Effector memory CD4-positive, alpha-beta T cell (primary cell): ENCODE measurements at places on chromosomes 16 and 17.

GRCh38 chr16:15046692-15047376 is 9.0 kb downstream of the NTAN1 start:
- H3K36me3 ChIP-seq = peaks cover 7% of the 10 kb centered on the region
- no peaks in the 10 kb centered on the region for H3K4me1 ChIP-seq
- DNase-seq = no peak
- no peak overlapping the region for H3K27ac ChIP-seq
- no peak overlapping the region for H3K4me3 ChIP-seq
- H3K27me3 ChIP-seq = no peaks in the 10 kb centered on the region

GRCh38 chr16:7270823-7271222 is 61.8 kb upstream of the RBFOX1 start:
- no peak overlapping the region for H3K27ac ChIP-seq
- no peak for DNase-seq
- H3K4me3 ChIP-seq = no peak overlapping the region
- H3K27me3 ChIP-seq = no peaks in the 10 kb centered on the region

- H3K27ac ChIP-seq = no peak overlapping the region
- no peaks in the 10 kb centered on the region for H3K4me1 ChIP-seq
- no peaks in the 10 kb centered on the region for H3K27me3 ChIP-seq
- no peak overlapping the region for H3K4me3 ChIP-seq
- H3K36me3 ChIP-seq = no peaks in the 10 kb centered on the region
Measured at GRCh38 chr17:79666111-79666510, 55.3 kb upstream of the RBFOX3 start.

GRCh38 chr16:84879569-84880487 is 60.0 kb downstream of the CRISPLD2 start:
- H3K36me3 ChIP-seq = no peaks in the 10 kb centered on the region
- H3K27ac ChIP-seq = no peak overlapping the region
- H3K27me3 ChIP-seq = no peaks in the 10 kb centered on the region
- H3K4me3 ChIP-seq = no peak overlapping the region
- H3K4me1 ChIP-seq = no peaks in the 10 kb centered on the region

DNA sequence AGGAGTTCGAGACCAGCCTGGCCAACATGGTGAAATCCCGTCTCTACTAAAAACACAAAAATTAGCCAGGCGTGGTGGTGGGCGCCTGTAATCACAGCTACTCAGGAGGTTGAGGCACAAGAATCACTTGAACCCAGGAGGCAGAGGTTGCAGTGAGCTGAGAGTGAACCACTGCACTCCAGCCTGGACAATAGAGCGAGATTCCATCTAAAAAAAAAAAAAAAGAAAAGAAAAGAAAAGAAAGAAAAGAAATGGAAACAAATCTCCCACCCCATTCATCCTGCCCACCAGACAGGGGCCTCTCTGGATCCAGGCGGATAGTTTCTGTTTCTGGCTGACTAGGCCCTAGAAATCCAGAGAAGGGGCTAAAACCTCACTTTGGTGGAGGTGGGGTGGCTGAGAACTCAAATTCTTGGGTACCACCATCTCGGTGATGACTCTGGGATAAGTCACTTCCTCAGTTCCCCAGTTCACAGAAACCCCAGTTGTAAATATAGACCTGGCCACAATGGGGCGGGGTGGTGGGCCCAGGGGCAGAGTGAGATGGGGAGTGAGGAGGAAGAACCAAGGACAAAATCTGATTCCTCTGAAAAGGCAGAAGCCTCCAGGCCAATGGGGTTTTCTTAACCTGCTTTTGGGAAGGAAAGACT is 22.2 kb downstream of the SOCS1 start:
- DNase-seq = no peak
- no peaks in the 10 kb centered on the region for H3K36me3 ChIP-seq
- peak overlapping the region; percentile 88 for H3K27ac ChIP-seq
- H3K4me3 ChIP-seq = no peak overlapping the region

- peaks cover 32% of the 10 kb centered on the region for H3K27me3 ChIP-seq
- DNase-seq = no peak
- no peaks in the 10 kb centered on the region for H3K36me3 ChIP-seq
- H3K4me3 ChIP-seq = no peak within 1 kb of the TSS
- no peak within 1 kb of the TSS for H3K27ac ChIP-seq
Measured at GRCh38 chr16:1918351-1919326, at the start of gene HS3ST6. TSS of gene HS3ST6 (minus strand) at chr16:1918415. CDS start at chr16:1918323, 92 bp downstream.

- H3K27ac ChIP-seq = no peak overlapping the region
- DNase-seq = no peak
- H3K4me3 ChIP-seq = no peak overlapping the region
- H3K27me3 ChIP-seq = peaks cover 5% of the 10 kb centered on the region
Measured at GRCh38 chr17:34009912-34010311, 245.2 kb upstream of the CCL2 start.

GRCh38 chr17:8412089-8412488 is 14.5 kb upstream of the RNF222 start:
- no peak for DNase-seq
- H3K27ac ChIP-seq = no peak overlapping the region
- no peak overlapping the region for H3K4me3 ChIP-seq
- H3K4me1 ChIP-seq = peaks cover 7% of the 10 kb centered on the region
- H3K27me3 ChIP-seq = peaks cover 4% of the 10 kb centered on the region

- no peaks in the 10 kb centered on the region for H3K36me3 ChIP-seq
- no peak overlapping the region for H3K27ac ChIP-seq
- no peaks in the 10 kb centered on the region for H3K27me3 ChIP-seq
- peaks cover 9% of the 10 kb centered on the region for H3K4me1 ChIP-seq
- no peak for DNase-seq
- no peak overlapping the region for H3K4me3 ChIP-seq
Measured at GRCh38 chr16:69469807-69470561, 45.6 kb downstream of the CYB5B start.

- no peak for DNase-seq
- no peak overlapping the region for H3K27ac ChIP-seq
- no peaks in the 10 kb centered on the region for H3K36me3 ChIP-seq
Measured at GRCh38 chr17:40499551-40500189, 1.8 kb downstream of the TNS4 start.

DNA sequence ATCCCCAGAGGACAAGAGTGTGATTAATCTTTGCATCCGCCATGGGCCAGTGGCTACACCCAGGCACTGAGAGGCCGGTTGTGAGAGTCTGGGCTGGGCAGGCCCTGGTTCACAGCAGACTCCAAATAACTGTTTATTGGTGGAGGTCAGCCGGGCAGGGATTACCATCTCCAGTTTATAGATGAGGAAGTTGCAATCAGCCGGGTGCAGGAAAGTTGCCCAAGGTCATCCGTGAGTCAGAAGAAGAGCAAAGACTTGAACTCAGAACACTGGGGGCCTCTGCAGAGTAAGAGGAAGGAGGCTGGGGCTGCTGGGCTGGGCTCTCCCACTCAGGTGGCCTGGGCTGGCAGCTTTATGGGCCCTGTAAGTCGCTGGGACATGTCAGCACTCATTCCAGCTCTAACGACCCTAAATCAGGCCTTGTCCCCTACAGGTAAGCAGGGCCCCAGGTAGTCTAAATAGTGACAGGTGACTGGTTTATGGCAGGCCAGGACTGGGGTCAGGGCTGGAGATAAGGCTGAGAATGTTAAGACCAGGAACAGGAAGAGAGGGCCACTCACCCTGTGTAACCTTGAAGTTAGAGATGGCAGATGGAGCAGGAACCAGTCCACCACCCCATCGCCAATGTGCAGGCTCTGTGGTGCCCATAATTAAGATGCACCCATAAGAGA is 2.1 kb upstream of the CA4 start:
- DNase-seq = no peak
- no peak overlapping the region for H3K27ac ChIP-seq
- H3K4me3 ChIP-seq = no peak overlapping the region

- peaks cover 29% of the 10 kb centered on the region for H3K4me1 ChIP-seq
- H3K27ac ChIP-seq = no peak overlapping the region
- H3K27me3 ChIP-seq = no peaks in the 10 kb centered on the region
- DNase-seq = no peak
Measured at GRCh38 chr17:40075201-40075941, 12.6 kb downstream of the THRA start.

- H3K36me3 ChIP-seq = no peaks in the 10 kb centered on the region
- no peak overlapping the region for H3K4me3 ChIP-seq
- no peaks in the 10 kb centered on the region for H3K27me3 ChIP-seq
Measured at GRCh38 chr17:9360677-9361081, 214.9 kb downstream of the STX8 start.

- peaks cover 4% of the 10 kb centered on the region for H3K27me3 ChIP-seq
- peaks cover 5% of the 10 kb centered on the region for H3K4me1 ChIP-seq
- DNase-seq = no peak
- H3K4me3 ChIP-seq = no peak overlapping the region
Measured at GRCh38 chr17:4740584-4740983, 856 bp upstream of the CXCL16 start.

DNA sequence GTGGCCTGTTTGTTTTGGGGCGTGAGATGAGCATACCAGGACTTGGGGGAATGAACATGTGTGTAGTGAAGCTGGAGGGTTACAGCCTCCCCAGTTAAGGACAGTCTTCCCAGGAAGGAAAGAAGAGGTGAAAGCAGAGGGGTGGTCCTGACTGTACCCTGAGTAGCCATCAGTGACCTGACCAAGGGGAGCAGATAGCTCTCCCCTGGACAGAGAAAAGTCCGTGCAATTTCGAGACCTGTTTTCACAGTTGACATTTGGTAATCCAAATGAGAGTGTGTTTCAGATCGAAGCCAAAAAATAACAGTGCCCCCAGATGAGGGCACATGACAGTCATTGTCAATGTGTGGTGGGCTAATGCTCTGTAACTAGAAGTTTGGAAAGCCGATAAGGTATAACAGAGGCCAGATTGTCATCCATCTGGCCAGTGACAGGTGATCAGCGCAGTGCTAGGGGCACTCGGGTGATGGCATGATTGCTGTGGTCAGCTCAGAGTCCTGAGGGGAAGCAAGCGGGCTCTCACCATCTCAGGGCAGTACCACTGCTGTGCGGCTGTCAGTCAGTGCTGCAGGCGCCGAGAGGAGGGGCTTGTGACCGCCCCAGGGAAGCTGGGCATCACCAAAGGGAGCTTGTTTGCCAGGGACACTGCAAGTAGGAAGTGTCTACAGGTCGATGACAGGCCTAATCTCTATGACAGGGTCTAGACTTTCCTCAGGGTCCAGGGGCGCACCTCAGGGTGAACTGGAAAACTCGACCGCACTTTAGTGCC is 1.1 kb upstream of the NME2 start:
- H3K4me1 ChIP-seq = no peaks in the 10 kb centered on the region
- no peak for DNase-seq
- H3K27ac ChIP-seq = no peak overlapping the region
- H3K27me3 ChIP-seq = no peaks in the 10 kb centered on the region
- no peak overlapping the region for H3K4me3 ChIP-seq

- no peak overlapping the region for H3K27ac ChIP-seq
- no peak overlapping the region for H3K4me3 ChIP-seq
- no peaks in the 10 kb centered on the region for H3K4me1 ChIP-seq
- no peaks in the 10 kb centered on the region for H3K27me3 ChIP-seq
- no peak for DNase-seq
Measured at GRCh38 chr16:49622421-49623402, 233.2 kb downstream of the ZNF423 start.

- no peaks in the 10 kb centered on the region for H3K4me1 ChIP-seq
- H3K4me3 ChIP-seq = no peak overlapping the region
- H3K27ac ChIP-seq = no peak overlapping the region
- no peak for DNase-seq
- no peaks in the 10 kb centered on the region for H3K27me3 ChIP-seq
Measured at GRCh38 chr16:25625620-25626019, 66.1 kb upstream of the HS3ST4 start.

GRCh38 chr16:81216706-81217105 is 21.8 kb upstream of the BCO1 start:
- H3K27ac ChIP-seq = no peak overlapping the region
- no peaks in the 10 kb centered on the region for H3K4me1 ChIP-seq
- no peak overlapping the region for H3K4me3 ChIP-seq
- no peak for DNase-seq
- H3K36me3 ChIP-seq = no peaks in the 10 kb centered on the region
- H3K27me3 ChIP-seq = no peaks in the 10 kb centered on the region

DNA sequence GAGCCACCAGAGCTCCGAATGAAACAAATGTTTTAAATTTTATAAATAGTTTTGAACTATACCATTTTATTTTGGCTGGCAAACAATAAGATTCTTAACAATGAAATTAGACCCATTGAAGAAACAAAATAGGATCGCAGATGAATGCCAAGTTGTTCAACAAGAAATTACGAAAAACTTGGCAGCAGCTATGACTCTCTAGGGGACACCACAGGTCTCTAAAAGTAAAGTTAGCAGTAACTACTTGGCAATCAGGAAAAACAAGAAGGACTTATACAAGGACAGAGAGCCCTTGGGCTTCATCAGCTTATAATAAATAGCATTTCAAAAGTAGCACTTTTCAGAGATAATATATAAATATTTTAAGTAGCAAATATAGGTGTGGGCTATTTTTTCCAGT is 603.8 kb upstream of the PSMD7 start:
- no peaks in the 10 kb centered on the region for H3K4me1 ChIP-seq
- no peak for DNase-seq
- H3K4me3 ChIP-seq = no peak overlapping the region
- H3K27me3 ChIP-seq = no peaks in the 10 kb centered on the region
- no peak overlapping the region for H3K27ac ChIP-seq
- H3K36me3 ChIP-seq = no peaks in the 10 kb centered on the region
